ENCODE measurements at places on chromosomes 5 and 9.

- DNase-seq, result no peak
Observed at GRCh38 chr9:6355728-6356127, 27.6 kb downstream of the TPD52L3 start.

- no peak for DNase-seq
Observed at GRCh38 chr9:113742878-113743277, 133.2 kb upstream of the ZNF618 start.

DNA sequence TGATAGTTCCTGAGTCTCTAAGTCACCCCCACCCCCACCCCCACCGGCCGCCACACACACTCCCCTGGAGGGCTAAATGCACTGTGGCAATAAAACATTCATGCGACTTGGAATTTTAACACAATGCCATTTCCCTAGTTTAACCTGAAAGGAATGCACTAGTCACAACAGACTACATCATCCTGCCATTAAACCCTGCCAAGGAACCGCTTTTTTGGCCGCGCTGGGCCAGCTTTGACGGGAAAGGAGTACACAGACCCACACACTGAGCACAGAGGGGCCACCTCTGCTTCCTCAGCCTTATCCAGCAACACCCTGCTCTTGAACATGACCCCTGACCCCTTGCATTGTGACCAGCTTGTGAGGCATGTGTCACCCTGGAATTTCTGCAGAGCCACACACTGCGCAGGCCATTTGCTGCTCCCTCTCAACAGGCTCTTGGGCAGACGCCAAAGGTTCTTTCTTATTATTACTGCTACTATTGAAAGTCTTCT lies 165.3 kb downstream of the BNC2 start:
- no peak for DNase-seq

DNA sequence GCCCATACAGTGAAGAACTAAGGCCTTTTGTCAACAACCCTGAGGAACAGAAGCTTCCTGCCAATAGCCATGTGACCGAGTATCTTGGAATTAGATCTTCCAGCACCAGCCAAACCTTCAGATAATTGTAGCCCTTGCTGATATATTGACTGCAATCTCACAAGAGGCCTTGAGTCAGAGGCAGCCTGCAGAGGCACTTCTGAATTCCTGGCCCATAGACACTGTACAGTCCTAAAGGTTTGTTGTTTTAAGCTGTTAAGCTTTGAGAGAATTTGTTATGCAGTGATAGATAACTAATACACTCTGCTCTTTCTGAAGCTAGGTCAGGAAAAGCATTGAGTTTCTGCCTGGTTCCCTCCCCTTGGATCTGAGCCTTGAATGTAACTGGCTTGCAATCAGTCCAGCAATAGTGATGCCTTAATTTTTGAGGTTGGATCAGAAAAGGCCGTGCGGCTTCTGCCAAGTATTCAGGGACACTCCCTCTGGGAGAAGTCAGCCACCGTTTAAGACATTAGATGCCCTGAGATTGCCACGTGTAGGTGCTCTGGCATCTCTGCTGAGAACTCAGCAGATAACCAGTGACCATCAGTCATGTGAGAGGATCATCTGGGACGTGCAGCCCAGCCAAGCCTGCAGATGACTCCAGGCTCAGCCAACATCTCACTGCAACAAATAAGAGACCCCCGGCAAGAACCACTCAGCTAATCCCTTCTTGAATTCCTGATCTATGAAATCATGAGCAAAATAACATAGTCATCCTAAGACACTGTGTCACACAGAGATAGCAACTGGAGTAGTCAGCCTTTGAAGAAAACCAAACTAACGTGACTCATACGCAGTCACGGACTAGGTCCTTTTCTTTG lies 126.8 kb upstream of the STC2 start:
- no peak for DNase-seq

GRCh38 chr9:84514421-84514820 lies 155.1 kb upstream of the NTRK2 start:
- DNase-seq, result no peak

GRCh38 chr5:110630350-110630749 lies 96.1 kb downstream of the TMEM232 start:
- no peak for DNase-seq

DNA sequence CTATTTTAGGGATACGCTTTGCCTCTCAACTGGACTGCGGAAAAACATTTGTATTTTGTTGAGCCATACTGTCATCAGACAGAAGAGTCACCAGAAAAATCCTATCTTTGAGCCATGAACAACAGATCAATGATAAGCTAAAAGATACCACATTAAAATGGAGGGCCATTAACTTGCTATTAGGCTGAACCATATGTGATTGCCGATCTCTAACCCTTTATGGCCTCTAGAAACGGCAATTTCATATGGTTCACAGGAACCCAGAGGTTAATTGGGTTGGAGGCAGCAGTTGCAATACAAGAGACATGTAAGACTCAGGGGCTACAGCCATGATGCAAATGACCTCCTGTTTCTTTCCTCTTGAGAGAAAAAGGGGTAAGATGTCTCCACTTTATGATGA lies 69.8 kb downstream of the MYO10 start:
- DNase-seq, result no peak

- DNase-seq, result no peak
Observed at GRCh38 chr9:124768750-124769548, 2.2 kb downstream of the NR6A1 start.

DNA sequence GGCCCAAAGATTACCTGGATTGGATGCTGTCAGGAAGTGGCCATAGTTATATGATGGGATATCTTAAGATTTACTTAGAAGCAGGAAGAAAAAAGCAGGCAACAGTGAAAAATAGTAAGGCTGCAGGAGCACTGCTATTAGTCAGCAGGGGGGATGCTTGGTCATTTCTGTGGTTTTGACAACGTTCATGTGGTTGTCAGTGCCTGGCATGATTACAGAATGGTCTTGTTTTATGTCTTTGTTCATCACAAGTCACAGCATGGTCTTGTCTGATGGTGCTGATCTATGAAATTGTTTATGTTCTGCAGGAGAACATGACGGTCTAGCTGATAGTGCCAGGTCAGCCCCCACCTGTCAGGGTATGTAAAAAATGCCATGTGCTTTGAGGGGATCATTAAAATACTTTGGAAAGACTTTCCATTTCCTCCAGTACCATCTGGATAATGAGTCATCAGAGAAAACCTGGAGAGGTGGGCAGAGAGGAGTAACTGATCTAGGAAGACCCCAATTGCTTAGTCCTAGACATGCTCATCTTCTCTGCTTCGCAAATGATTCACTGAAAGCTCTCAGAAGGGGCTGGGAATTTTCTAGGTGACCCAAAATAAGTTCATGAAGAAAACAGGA lies 48.5 kb downstream of the PLGRKT start:
- DNase-seq, result no peak

- DNase-seq, result no peak
Observed at GRCh38 chr9:90981726-90982125, 180.1 kb downstream of the SYK start.

DNA sequence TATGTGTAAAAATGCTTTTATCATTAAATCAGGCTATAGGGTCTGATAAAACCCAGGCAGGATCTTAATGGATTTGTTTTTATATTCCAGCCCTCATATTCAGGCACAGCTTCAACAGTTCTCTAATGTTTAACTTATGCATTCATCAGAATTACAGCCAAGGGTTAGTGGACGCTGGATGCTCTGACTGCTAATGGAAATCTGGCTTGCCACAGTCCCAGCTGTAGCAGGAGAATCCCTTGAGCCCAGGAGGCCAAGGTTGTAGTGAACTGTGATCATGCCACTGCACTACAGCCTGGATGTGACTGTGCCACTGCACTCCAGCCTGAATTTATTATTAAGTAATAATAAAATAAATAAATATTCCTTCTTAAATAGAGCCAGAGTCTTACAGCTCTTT lies 98.0 kb downstream of the SLC25A46 start:
- no peak for DNase-seq

GRCh38 chr9:126806336-126806735 lies 1.5 kb downstream of the ZBTB43 start:
- DNase-seq, result no peak

DNA sequence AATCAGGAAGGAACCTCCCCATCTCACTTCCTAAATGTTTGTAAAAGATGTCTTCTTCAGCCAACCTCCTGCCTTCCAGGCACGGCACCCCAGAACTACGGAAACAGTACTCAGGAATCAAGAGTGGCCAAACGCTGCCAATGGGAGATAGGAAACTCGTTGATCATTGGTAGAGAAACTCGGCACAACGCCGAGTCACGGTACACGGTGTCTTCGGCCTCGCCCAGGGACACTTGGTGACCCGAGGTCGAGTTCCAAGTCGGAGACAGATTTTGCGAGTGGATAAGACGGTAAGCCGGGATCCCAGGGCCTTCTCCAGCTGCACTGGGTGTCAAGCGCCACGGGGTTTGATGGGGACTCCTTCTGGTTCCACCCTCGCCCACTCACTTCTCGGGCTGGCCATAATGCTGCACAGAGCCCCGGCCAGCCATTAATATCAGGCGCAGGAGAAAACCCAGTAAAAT lies 343 bp downstream of the KIAA0825 start:
- DNase-seq, result no peak

- no peak for DNase-seq
Observed at GRCh38 chr5:34656001-34656699, at the start of gene RAI14. TSS of gene RAI14 (plus strand) at chr5:34656328. CDS start at chr5:34686920, 30,592 bp downstream.

DNA sequence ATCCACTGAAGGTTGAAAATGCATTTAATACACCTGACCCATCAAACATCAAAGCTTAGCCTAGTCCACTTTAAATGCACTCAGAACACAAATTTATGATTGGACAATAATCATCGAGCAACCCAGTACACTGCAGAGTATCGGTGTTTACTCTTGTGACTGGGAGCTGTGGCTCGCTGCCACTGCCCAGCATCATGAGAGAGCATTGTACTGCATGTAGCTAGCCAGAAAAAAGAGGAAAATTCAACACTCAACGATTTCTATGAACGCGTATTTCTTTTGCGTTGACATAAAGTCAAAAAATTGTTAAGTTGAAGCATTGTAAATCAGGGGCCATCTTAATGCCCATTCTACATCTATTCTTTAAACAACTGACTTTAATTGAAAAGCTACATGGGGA lies 95.1 kb upstream of the CD180 start:
- no peak for DNase-seq

GRCh38 chr5:78672154-78672553 lies 23.6 kb upstream of the LHFPL2 start:
- no peak for DNase-seq

- no peak for DNase-seq
Observed at GRCh38 chr9:61674465-61674864, 484.6 kb downstream of the SPATA31A7 start.

- DNase-seq, result no peak
Observed at GRCh38 chr5:39022151-39022550, 52.0 kb downstream of the RICTOR start.

DNA sequence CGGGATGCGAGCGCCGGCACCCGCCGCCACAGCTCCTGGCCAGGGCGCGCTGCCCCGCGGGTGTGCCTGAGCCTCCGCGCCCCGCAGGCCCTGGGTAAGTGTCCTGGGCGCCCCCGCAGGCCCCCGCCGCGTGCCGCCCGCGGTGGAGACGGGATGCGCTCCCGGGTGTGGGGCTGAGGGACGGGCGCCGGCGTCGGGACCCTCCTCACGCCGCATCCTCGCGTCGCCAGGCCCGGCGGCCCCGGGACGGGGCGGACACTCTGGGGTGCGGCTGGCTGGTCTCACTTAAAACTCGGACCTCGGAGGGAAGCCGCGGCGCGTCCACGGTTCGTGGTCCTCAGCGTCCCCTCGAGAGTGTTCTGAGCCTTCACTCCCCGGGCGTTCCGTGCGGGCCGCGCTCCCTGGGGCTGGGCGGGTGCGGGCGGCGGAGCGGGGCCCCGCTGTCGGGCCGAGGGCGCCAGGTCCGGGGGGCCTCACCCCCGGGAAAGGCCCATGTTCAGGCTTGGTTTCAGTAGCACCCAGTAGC lies 275 bp downstream of the AHRR start:
- no peak for DNase-seq
